ENCODE measurements at places on chromosomes 1 and 21.

DNA sequence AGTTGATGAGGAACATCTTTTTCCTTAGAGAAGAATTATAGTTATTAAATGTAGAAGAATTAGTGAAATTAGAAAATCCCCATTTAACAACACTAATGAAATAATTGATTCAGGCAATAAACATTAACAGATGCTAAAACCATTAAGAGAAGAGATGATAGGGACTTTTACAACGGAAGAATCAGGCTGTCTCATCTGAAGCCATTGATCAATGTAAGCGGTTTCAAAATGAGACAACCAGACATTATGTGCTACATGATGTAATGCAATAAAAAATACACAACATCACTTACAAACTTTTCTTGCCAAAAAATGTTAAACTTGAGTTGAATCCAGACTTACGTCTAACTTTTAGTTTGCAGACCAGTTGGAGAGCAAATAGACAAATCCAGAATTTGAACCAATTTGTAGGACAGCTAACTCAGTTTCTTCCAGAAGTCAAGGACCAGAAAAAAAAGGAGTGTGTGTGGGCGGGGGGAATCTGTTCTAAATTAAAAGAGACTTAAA lies 165.4 kb upstream of the DPT start:
- no peak for DNase-seq

DNA sequence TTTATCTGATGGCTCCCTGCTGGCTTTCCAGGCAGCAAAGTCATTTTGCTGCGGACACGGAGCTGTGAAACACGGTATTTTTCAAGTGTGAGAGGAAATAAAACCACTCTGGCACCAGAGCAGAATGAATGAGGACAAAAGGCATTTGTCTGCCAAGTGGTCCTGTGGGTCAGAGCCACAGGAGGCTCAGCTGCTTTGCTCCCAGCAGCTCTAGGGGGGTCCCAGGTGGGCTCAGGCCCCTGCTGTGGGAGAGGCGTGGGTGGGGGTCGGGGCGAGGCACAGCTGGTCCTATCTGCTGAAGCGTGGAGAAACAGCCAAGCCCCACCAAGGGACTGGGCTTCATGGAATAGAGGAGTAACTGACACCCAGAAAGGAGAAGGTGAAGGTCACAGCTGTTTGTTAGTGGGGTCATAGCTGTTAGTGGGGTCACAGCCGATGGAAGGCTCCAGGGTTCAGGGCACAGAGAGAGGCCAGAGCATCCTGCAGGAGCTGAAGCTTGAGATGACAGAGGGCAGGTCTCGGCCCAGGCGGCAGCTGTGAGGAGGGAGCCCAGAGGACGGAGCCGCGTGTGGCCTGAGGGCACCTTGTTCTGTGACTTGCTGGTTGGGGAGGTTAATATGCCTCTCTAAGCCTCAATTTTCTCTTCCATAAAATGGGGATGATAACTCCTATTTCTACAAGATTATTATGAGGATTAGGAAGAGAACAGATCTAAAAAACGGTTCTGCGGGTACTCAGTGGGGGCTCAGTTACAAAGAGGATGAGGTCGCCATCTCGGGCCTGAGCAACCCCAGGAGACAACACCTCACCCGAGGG lies 7.1 kb downstream of the KIF17 start:
- no peak for DNase-seq

GRCh38 chr1:60101516-60101915 lies 27.9 kb upstream of the C1orf87 start:
- DNase-seq: no peak

GRCh38 chr21:45001134-45002095 lies 61.6 kb downstream of the SLX9 start:
- peak; percentile 99 for DNase-seq

GRCh38 chr1:231481289-231481688 lies 47.2 kb upstream of the TSNAX start:
- no peak for DNase-seq

DNA sequence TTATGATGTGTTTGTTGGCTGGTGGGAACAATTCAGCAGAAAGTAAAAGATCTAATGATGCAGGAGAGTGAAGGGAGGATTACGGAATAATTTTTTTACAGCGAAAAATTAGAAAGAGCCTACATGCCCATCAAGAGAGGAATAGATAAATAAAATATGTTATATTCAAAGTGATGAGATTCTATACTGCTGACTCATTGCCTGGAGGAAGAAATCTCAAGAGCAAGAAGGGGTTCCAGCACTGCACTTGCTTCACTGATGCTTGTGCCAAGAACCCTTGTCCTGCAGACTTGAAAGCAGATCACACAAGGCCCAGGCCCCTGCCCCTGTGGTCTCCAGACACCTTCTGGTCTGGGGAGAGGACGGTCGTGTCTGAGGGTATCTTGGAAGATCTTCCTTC lies 295.1 kb upstream of the POU3F1 start:
- DNase-seq: no peak

DNA sequence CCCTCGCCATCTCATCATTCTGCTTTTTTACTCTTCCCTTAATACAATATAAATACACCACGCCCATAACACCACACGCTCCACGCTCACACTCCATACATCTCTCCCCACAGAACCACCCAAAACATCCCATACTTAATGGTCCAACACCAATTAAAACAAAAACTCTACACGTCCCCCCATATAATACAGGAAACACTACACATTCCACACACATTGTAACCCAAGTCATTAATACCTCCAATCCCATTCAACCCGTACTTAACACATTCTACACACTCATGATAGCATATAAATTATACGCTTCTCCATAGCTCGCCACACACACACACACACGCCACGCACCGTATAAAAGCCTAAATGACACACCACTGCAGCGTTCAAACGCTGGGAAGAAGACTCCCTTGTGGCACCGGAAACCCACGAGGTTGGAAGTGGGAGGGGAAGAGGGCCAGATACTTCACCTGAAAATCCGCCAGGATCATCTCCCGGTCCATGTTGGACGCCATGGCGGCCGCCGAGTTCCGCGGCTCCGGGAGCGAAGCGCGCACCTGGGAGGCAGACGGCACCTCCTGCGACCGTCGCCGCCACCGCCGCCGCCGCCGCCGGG lies 659 bp downstream of the FAF1 start:
- DNase-seq: peak; percentile 85

- no peak for DNase-seq
Measured at GRCh38 chr1:231020816-231021215, 19.2 kb downstream of the FAM89A start.

GRCh38 chr1:216531263-216532239 lies 108.3 kb upstream of the USH2A start:
- DNase-seq: no peak

DNA sequence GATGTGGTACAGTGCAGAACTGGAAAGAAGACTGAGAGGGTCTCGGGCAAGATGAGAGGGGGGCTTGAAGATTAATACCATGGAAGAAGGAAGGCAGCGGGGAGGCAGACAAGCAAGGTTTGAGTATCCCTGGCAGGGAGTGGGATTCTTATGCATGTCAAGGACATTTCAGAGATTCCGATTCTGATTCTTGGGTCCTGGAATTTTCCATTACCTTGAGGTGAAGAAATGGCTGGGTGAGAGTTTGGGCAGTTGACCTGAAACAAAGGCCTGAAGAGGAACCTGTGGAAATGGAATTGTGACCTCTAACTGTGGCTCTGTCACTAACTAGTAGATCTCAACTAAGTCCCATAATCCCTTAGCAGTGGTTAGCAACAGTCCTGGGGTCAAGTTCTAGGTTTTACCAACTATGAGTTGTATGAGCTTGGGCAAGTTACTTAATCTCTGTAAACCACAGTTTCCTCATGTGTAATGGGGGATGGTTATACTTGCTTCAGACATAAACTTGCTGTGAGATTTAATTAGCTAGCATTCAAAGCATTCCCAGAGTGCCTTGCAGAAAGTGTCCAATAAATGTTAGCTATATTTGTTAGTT lies 8.6 kb upstream of the ACTN2 start:
- DNase-seq: no peak

GRCh38 chr1:115277276-115277675 lies 60.8 kb downstream of the NGF start:
- no peak for DNase-seq

GRCh38 chr1:67740543-67740942 lies 55.5 kb downstream of the GADD45A start:
- DNase-seq: no peak

DNA sequence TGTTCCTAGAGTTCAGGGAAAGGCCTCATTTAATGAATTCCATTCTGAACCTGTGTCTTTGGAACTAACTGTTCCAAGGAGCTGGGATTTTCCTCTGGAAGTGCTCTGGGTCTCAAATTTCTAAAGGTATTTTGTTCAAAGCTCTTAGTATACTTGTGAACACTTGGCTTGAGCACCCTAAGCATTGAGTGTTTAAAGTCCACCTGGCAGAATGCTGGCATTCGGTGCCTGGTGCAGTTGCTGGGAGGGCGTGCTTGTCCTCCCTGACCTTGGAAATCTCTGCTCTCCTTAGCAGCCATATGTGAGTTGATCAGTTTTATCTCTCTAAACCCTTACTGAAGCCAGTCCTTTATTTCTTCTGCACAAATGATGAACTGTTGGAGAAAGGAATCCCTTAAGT lies 3.0 kb downstream of the MTARC2 start:
- no peak for DNase-seq

- DNase-seq: peak; percentile 29
Measured at GRCh38 chr1:22347854-22348760, 103.5 kb upstream of the ZBTB40 start.

GRCh38 chr1:183515002-183515689 lies 42.8 kb downstream of the SMG7 start:
- DNase-seq: peak; percentile 85

- DNase-seq: no peak
Measured at GRCh38 chr1:225250432-225250831, 177.4 kb downstream of the LBR start.

DNA sequence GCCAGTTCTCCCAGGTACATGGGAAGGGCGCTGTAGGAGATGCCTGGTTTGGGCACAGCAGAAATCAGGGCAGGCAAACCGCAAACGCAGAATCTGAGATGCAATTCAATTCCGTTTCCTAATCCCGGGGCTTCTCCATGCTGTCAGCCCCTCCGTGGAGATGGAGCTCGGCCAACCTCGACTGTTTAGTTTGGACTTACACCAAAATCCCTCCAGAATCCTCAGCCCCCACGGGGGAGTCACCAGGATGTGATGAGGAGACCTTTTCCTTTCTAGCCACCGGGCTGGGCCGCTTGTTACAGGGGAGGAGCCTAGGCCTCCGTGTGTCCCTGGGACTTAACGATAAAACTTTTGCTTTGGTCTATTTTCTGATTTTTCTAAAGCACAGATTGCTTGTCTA lies 7.9 kb downstream of the SLC2A7 start:
- DNase-seq: peak; percentile 68

GRCh38 chr1:150164224-150164623 lies 14.5 kb downstream of the PLEKHO1 start:
- DNase-seq: no peak

- no peak for DNase-seq
Measured at GRCh38 chr1:19893687-19894086, 11.5 kb downstream of the OTUD3 start.

- DNase-seq: no peak
Measured at GRCh38 chr21:35507181-35507759, 458.2 kb upstream of the RUNX1 start.

- DNase-seq: no peak
Measured at GRCh38 chr1:39333296-39333695, 128.8 kb downstream of the MACF1 start.

- DNase-seq: no peak
Measured at GRCh38 chr1:183100361-183100974, 77.2 kb downstream of the LAMC1 start.

GRCh38 chr21:42862774-42863503 lies 16.4 kb downstream of the WDR4 start:
- peak; percentile 70 for DNase-seq

DNA sequence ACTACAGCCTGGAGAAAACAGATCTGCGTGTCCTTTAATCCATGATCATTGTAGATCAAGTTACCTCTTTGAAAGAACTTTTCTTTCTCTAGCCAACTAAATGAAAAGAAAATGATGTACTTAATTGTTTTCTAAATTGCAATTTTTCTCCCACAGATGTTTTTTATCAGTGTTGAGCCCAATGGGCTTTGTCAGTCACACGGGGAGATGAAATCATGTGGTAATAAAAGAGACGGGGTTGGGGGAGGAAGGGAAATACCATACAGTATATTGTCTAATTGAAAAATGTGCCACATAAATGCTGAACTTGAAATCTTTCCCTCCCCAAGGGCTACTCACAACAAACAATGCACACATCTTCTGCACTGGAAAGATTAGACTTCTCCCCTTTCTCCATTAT lies 58.4 kb downstream of the NTMT2 start:
- no peak for DNase-seq

DNA sequence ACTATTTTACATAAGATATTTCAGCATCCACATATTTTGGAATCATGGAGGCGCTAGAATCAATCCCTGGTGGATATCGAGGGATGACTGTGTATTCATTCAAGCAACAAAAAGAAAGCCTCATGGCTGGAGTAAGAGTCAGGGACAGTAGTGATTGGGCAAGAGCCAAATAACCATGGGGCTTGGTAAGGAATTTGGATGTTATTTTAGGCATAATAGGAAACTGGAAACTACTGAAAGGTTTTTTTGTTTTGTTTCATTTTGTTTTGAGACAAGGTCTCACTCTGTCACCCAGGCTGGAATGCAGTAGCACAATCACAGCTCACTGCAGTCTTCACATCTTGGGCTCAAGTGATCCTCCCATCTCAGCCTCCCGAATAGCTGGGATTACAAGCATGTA lies 33.8 kb upstream of the EYA3 start:
- DNase-seq: peak; percentile 70

GRCh38 chr21:40845441-40845995 lies 1.4 kb downstream of the DSCAM start:
- no peak for DNase-seq

DNA sequence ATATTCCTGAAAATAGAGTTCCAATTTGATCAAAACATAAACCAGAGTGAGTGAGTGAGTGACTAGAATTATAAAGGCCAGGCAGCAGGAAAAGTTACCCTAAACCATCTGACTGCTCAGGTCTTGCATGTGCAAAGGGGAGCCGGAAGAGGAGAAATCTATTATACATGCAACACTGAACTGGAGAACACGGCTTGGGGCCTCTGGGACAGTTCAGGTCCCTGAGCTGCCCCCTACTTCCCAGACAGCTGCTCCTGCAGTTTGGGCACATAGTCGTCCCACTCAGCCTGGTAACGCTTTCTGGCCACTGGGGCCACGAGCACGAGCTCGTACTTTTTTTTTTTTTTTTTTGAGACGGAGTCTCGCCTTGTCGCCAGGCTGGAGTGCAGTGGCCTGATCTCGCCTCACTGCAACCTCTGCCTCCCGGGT lies 40.1 kb downstream of the PTPRC start:
- DNase-seq: no peak

- no peak for DNase-seq
Measured at GRCh38 chr1:109535481-109535880, 4.2 kb upstream of the GPR61 start.

DNA sequence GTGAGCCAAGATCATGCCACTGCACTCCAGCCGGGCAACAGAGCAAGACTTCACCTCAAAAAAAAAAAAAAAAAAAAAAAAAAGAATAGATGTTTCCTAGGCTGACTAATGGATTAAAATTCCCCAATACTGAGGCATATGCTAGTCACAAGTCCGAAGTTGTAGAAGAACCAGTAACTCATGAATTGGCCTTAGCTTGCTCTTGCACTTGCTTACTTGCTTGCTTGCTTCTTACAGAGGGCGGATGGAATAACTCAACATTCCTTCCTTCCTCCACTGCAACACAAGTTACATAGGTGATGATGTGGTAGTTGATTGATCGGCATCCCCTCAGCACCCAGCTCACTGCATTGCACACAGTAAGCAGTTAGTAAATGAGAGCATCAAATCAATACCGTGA lies 2.8 kb upstream of the TARS2 start:
- DNase-seq: no peak
